Brain (organoid and tissue), 16 donors: ENCODE measurements at places on chromosomes 3 and 15. TPM values are rescaled to one million over a fixed set of nuclear protein-coding genes. Genes with fewer than 3 reads are reported as not detected.

Gene IP6K1
- polyA plus RNA-seq, result 46.3 TPM

Gene DHX30
- polyA plus RNA-seq, result 55.1 TPM

Gene MEF2A
- polyA plus RNA-seq, result 16.5 TPM

Gene KLHL40
- polyA plus RNA-seq, result not detected

Gene IFT57
- 17.3 TPM for polyA plus RNA-seq

Gene AGBL1
- not detected for polyA plus RNA-seq

Gene BHLHE40
- polyA plus RNA-seq, result 26.5 TPM

Gene P2RY1
- polyA plus RNA-seq, result 0.49 TPM

Gene BTBD1
- polyA plus RNA-seq, result 29.5 TPM

Gene EPM2AIP1
- polyA plus RNA-seq, result 8.7 TPM

Gene DNASE1L3
- polyA plus RNA-seq, result 0.80 TPM
